CD4-positive, alpha-beta T cell (primary cell): ENCODE measurements at places on chromosomes 4 and X. TPM values are rescaled to one million over a fixed set of nuclear protein-coding genes. Genes with fewer than 3 reads are reported as not detected.

GRCh38 chr4:174554231-174554728 is 32.0 kb upstream of the HPGD start:
- H3K27ac ChIP-seq, result no peak overlapping the region
- no peaks in the 10 kb centered on the region for H3K36me3 ChIP-seq
- no peaks in the 10 kb centered on the region for H3K4me1 ChIP-seq
- no peaks in the 10 kb centered on the region for H3K27me3 ChIP-seq

GRCh38 chr4:44629280-44629866 is 22.1 kb downstream of the YIPF7 start:
- peaks cover 7% of the 10 kb centered on the region for H3K27me3 ChIP-seq
- no peak overlapping the region for H3K27ac ChIP-seq
- H3K4me3 ChIP-seq, result no peak overlapping the region
- H3K4me1 ChIP-seq, result no peaks in the 10 kb centered on the region
- no peaks in the 10 kb centered on the region for H3K36me3 ChIP-seq

GRCh38 chrX:143800150-143800549 is 79.6 kb upstream of the SPANXN2 start:
- no peaks in the 10 kb centered on the region for H3K27me3 ChIP-seq
- H3K36me3 ChIP-seq, result no peaks in the 10 kb centered on the region
- DNase-seq, result no peak
- no peak overlapping the region for H3K27ac ChIP-seq
- no peak overlapping the region for H3K4me3 ChIP-seq

DNA sequence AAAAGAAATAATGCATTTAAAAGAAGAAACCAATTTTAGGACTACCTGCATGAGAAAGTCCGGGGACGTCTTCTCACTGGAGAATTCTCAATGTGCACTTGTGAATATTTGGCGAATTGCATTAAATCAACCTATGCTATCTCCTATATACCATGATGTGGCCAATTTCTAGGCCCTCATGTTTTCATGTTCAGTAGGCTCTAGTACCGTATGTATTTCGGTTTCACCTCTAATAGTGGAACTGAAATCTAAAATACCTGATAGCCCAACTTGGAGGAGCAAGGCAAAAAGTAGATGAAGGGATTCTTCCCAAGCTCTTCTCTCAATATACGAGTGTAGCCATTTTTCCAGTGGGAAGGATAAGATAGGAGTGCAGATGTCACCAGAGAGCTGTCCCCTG is 11.4 kb upstream of the FGF2 start:
- no peak overlapping the region for H3K27ac ChIP-seq
- no peaks in the 10 kb centered on the region for H3K27me3 ChIP-seq
- H3K36me3 ChIP-seq, result no peaks in the 10 kb centered on the region
- no peak for DNase-seq
- no peaks in the 10 kb centered on the region for H3K4me1 ChIP-seq

GRCh38 chr4:136562834-136563233 is 969.5 kb downstream of the PCDH18 start:
- no peaks in the 10 kb centered on the region for H3K36me3 ChIP-seq
- H3K27ac ChIP-seq, result no peak overlapping the region
- H3K27me3 ChIP-seq, result no peaks in the 10 kb centered on the region
- no peaks in the 10 kb centered on the region for H3K4me1 ChIP-seq
- no peak overlapping the region for H3K4me3 ChIP-seq
- no peak for DNase-seq

- no peak for DNase-seq
- no peaks in the 10 kb centered on the region for H3K4me1 ChIP-seq
- H3K27ac ChIP-seq, result no peak overlapping the region
- peaks cover 6% of the 10 kb centered on the region for H3K27me3 ChIP-seq
- no peaks in the 10 kb centered on the region for H3K36me3 ChIP-seq
Measured at GRCh38 chr4:48332661-48333060, 8.7 kb upstream of the SLAIN2 start.

DNA sequence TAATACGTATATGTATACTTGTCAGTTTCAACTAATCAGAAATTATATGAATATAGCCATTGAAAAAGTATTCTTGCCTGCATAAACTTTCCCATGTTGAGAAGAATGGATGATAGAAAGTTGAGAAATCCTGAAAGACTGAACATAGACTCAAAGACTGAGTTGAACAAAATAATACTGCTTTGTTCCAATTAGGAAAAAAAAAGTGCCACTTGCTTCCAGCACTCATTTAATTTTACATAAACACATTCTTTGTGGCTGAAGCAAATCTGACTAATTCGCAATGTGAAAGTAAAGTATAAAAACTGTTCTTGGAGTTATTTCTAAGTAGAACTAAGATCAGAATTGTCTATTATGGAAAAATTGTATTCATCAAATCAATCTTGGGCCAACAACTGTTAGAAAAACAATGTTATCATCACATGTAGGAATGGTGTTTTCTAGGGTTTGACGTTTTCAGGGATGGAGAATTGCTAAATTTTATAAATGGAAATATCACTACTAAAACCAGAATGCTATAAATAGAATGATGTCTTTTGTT is 2334.6 kb downstream of the PCDH7 start:
- H3K4me3 ChIP-seq, result no peak overlapping the region
- H3K27ac ChIP-seq, result no peak overlapping the region
- no peaks in the 10 kb centered on the region for H3K27me3 ChIP-seq
- DNase-seq, result no peak
- no peaks in the 10 kb centered on the region for H3K4me1 ChIP-seq
- no peaks in the 10 kb centered on the region for H3K36me3 ChIP-seq

DNA sequence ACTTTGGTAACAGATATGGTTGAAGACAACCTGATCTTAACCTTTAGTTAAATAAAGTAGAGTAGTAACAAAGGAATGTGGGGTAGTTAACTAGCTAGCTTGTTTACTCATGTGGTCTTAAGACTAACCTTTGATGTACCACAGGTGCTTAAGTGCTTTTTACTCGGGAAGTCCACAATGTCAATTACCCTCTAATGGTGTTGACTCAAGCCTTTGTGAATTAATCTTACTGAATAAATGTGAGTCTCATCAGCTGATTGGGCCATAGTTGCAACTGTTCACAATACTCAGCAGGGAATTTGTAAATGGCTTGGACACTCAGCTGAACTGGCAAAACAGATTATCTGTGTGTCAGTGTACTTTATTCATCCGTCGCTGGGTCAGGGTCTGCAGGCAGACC is 119.0 kb upstream of the UGT8 start:
- DNase-seq, result no peak
- no peaks in the 10 kb centered on the region for H3K36me3 ChIP-seq
- H3K4me1 ChIP-seq, result no peaks in the 10 kb centered on the region
- no peak overlapping the region for H3K27ac ChIP-seq
- no peaks in the 10 kb centered on the region for H3K27me3 ChIP-seq
- H3K4me3 ChIP-seq, result no peak overlapping the region

GRCh38 chr4:6043843-6044242 is 25.6 kb upstream of the C4orf50 start:
- DNase-seq, result no peak
- no peak overlapping the region for H3K4me3 ChIP-seq
- H3K36me3 ChIP-seq, result no peaks in the 10 kb centered on the region

- H3K27me3 ChIP-seq, result no peaks in the 10 kb centered on the region
- no peaks in the 10 kb centered on the region for H3K36me3 ChIP-seq
- no peak for DNase-seq
Measured at GRCh38 chrX:2272337-2272736, 228.4 kb downstream of the DHRSX start.

- no peaks in the 10 kb centered on the region for H3K4me1 ChIP-seq
- H3K27ac ChIP-seq, result no peak overlapping the region
- H3K36me3 ChIP-seq, result no peaks in the 10 kb centered on the region
Measured at GRCh38 chr4:61831987-61832386, 631.9 kb downstream of the ADGRL3 start.

DNA sequence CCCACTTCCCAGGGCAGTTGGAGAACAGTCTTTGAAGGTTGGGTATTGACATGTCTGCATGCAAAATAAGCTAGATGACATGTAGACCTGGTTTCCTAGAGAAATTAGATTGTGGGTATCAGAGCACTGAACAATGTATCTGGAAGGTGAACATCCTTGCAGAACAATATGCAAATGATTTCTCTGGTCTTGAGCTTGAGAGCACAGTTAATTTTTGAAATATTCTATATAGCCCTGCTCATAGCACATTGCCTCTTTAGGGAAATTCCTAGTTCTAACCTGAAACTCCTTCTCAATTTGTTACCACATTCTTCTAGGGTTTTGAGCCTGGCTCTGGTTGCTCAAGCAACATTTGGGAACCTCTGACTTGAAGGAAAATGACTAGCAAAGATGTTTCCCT is 41.6 kb upstream of the LAS1L start:
- no peak for DNase-seq
- no peaks in the 10 kb centered on the region for H3K27me3 ChIP-seq
- H3K4me1 ChIP-seq, result no peaks in the 10 kb centered on the region
- no peak overlapping the region for H3K27ac ChIP-seq
- H3K4me3 ChIP-seq, result no peak overlapping the region

GRCh38 chrX:2314831-2315365 is 185.9 kb downstream of the DHRSX start:
- H3K27ac ChIP-seq, result no peak overlapping the region
- H3K36me3 ChIP-seq, result no peaks in the 10 kb centered on the region
- H3K4me1 ChIP-seq, result no peaks in the 10 kb centered on the region
- no peak for DNase-seq
- H3K27me3 ChIP-seq, result no peaks in the 10 kb centered on the region

GRCh38 chr4:16705341-16705740 is 193.1 kb downstream of the LDB2 start:
- no peaks in the 10 kb centered on the region for H3K36me3 ChIP-seq
- no peak overlapping the region for H3K4me3 ChIP-seq
- no peaks in the 10 kb centered on the region for H3K27me3 ChIP-seq
- DNase-seq, result no peak
- no peak overlapping the region for H3K27ac ChIP-seq
- no peaks in the 10 kb centered on the region for H3K4me1 ChIP-seq

- no peaks in the 10 kb centered on the region for H3K4me1 ChIP-seq
- no peak overlapping the region for H3K27ac ChIP-seq
- H3K27me3 ChIP-seq, result no peaks in the 10 kb centered on the region
- no peak overlapping the region for H3K4me3 ChIP-seq
- DNase-seq, result no peak
- no peaks in the 10 kb centered on the region for H3K36me3 ChIP-seq
Measured at GRCh38 chr4:126775485-126776106, 857.2 kb upstream of the INTU start.

DNA sequence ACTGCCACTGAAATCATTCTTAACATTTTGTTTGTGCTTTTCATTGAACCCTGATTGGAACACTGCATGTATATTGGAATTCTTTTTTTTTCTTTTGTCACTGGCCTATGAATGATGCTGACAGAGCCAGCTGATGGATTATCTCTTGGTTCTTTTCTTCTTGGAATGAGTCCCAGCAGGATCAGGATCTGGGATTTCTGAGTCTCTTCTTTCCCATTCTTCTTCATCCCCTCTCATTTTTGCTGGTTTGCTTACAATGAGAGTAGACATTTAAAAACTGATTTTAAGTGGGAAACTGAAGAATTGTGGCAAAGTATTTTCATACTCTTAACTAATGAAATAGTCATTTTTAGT is 9.0 kb downstream of the DCUN1D4 start:
- no peaks in the 10 kb centered on the region for H3K4me1 ChIP-seq

DNA sequence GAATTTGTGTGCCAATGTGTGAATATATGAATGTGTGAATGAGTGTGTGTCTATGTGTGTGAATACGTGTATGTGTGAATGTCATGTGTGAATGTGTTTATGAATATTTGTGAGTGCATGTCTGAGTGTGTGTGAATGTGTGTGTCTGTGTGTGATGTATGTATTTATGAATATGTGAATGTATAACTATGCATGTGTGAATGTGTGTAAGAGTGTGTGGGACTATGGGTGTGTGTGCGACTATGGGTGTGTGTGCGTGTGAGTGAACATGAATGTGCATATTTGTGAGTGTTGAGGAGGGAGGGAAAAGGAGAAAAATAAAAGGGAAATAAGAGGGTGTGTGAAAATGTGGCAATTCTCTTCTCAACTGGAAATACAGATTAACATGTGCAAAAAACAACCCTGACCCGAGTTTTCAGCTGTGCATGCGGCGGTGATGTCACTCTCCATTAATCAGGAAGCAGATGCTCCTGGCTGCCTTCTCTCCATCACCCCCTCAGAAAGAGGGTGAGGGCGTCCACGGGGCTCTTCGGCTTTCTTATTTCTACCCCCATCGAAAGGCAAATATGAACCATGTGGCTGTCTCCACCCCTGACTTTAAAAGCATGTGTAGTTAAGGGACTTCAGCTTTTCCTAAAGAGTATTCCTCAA is 219.8 kb downstream of the MAML3 start:
- H3K27me3 ChIP-seq, result no peaks in the 10 kb centered on the region
- no peak overlapping the region for H3K27ac ChIP-seq
- H3K36me3 ChIP-seq, result no peaks in the 10 kb centered on the region
- no peak overlapping the region for H3K4me3 ChIP-seq
- H3K4me1 ChIP-seq, result no peaks in the 10 kb centered on the region
- DNase-seq, result no peak

GRCh38 chrX:8861908-8862307 is 60.7 kb upstream of the FAM9A start:
- no peak overlapping the region for H3K27ac ChIP-seq
- H3K27me3 ChIP-seq, result no peaks in the 10 kb centered on the region
- no peak overlapping the region for H3K4me3 ChIP-seq
- DNase-seq, result no peak
- H3K36me3 ChIP-seq, result no peaks in the 10 kb centered on the region
- no peaks in the 10 kb centered on the region for H3K4me1 ChIP-seq

DNA sequence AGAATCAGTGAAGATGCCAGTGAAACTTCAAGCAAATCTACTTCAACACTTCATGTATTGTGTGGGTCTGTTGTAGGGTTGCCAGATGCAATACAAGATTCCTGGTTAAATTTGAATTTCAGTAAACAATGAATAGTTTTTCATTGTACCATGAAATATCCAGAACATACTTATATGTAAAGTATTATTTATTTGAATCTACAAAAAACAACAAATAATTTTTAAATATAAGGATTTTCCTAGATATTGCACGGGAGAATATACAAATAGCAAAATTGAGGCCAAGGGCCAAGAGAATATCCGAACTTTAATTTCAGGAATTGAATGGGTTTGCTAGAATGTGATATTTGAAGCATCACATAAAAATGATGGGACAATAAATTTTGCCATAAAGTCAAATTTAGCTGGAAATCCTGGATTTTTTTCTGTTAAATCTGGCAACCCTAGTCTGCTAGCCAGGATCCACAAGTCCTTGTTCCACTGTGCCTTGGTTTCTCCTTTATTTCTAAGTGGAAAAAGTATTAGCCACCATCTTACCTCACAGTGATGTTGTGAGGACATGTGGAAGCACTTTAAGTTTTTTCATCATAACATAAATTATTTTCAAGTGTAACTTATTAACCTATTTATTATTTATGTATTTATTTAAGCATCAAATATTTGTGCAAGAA is 2.3 kb downstream of the CXCL8 start:
- H3K4me1 ChIP-seq, result no peaks in the 10 kb centered on the region
- DNase-seq, result no peak
- no peak overlapping the region for H3K27ac ChIP-seq
- no peaks in the 10 kb centered on the region for H3K27me3 ChIP-seq
- H3K4me3 ChIP-seq, result no peak overlapping the region

KCNE5 gene
- not detected for total RNA-seq

BLTP1 gene
- total RNA-seq, result 86.9 TPM

TMEM154 gene
- 16.7 TPM for total RNA-seq

NOX1 gene
- 0.36 TPM for total RNA-seq

TMEM150C gene
- total RNA-seq, result not detected

PRKG2 gene
- 0.27 TPM for total RNA-seq
